ENCODE measurements at places on chromosomes 7 and 10.

GRCh38 chr7:86908948-86909347 lies 150.5 kb downstream of the ELAPOR2 start:
- no peak for DNase-seq

DNA sequence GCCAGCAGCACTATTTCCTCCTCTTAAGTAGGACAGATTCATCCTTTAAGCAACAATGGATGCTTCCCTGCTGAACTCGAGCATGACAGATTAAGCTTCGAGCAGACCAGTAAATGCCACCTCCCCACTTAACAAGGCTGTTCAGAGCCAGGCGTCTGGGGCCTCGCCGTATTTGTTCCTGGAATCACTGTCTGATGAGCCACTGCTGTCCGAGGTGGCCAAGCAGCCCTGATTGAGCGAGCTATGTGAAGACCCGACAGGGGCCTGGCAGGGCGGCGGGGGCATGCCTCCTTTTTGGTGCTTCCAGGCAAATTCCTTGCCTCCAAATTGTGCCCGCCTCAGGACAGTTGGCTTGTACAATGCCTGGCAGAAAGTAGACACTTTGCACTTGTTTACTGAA lies 862.6 kb downstream of the NRG3 start:
- DNase-seq = no peak

DNA sequence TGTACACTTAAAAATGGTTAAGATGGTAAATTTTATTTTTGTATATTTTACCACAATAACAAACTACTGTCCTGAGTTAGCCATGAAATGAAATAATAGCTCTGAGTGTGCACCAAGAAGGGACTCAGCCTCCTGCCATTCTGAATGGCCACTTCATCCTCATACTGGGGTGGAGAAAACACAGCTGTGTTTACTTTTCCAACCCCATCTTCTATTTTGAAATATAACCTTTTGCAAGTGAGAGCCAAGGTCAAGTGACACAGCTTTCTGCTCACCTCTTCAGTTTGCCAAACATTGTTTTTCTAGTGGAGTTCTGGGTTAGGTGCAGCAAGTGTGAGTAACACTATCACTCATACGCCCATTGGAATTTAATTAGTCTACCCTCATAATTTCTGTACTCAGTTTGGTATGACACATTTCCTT lies 107.4 kb upstream of the GLCCI1 start:
- DNase-seq = no peak

- no peak for DNase-seq
Measured at GRCh38 chr7:110856704-110857103, 234.2 kb upstream of the LRRN3 start.

- no peak for DNase-seq
Measured at GRCh38 chr7:16813232-16813616, 8.4 kb upstream of the AGR2 start.

DNA sequence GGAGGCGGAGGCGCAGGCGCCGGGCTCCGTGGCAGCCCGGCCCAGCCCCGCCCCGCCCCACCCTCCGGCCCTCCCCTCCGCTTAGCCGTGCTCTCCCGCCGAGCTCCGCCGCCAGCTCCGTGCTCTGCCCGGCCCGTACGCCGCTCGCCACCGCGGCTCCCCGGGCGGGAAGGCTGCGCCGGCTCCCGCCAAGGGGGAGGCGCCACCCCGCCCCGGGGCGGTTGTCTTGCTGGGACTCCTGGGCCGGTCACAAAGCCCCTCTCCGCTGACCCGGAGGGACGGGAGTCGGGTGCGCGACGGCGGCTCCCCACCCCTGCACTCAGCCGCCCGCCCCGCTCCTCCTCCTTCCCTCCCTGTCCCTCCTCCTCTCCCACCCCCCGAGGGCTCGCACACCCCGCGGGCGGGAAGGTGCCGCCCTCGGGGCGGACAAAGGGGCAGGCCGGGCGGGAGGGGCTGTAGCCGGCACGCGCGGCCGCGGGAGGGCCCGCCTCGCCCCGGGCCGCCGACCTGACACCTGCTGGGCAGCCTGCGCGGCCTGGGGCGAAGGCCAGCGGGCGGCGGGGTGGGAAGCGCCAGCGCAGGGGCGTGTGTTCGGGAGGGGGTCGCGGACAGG lies 11.5 kb upstream of the SP8 start:
- DNase-seq = no peak

DNA sequence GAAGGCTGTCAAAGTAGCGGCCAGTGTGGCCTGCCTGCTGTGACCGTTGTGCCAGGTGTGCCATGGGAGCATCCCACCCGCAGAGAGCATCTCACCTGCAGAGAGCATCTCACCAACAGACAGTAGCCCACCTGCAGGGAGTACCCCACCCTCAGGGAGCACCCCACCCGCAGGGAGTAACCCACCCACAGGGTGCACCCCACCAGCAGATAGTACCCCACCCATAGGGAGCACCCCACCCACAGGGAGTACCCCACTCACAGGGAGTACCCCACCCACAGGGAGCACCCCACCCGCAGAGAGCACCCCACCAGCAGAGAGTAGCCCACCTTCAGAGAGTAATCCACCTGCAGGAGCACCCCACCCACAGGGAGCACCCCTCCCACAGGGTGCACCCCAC lies 476.5 kb downstream of the TCERG1L start:
- no peak for DNase-seq

- no peak for DNase-seq
Measured at GRCh38 chr10:43870968-43871439, 222.3 kb upstream of the ZNF32 start.

DNA sequence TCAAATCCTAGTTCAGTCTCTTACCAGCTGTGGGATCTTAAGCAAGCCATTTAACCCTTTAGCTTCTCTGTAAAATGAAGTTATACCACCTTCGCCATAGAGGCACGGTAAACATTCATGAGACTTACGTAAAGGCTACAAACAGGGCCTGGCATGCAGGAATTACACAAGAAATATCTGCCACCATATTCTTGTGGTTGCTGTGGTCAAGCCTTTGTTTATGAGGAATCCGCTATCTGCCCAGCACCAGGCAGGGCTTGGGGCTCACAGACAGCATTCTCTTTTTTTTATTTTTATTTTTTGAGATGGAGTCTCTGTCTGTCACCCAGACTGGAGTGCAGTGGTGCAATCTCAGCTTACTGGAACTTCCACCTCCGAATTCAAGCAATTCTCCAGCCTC lies 9.9 kb downstream of the AIFM2 start:
- no peak for DNase-seq

Data from stimulated activated CD8-positive, alpha-beta memory T cell treated with anti-CD3 and anti-CD28 coated beads, Interleukin-4, amount 100 ng/mL, for 1 hour (primary cell).